ENCODE measurements at places on chromosomes 13 and 19.

DNA sequence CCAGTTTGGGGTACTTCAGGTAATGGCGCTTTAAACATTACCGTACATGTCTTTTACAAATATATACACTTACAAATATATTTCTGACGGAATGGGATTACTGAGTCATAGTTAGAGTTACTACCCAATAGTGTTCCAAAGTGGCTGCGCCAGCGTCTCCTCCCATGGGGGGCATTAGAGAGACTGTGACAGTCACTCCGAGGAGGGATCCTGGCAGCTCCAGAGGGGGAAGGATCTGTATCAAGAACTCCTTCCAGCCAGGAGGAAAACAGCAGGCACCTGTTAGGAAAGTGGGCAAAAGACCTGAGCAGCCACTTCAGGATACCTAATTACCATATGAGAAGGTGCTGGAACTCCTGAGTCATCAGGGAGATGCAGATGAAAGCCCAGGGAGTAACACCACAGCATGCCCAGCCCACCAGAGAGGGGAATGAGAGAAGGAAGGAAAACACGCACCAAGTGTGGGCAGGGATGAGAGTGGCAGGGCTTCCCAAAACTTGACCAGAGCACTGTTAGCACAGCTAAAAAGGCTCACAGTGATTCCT, 52.9 kb downstream of the SLC7A9 start:
- no peak for DNase-seq

DNA sequence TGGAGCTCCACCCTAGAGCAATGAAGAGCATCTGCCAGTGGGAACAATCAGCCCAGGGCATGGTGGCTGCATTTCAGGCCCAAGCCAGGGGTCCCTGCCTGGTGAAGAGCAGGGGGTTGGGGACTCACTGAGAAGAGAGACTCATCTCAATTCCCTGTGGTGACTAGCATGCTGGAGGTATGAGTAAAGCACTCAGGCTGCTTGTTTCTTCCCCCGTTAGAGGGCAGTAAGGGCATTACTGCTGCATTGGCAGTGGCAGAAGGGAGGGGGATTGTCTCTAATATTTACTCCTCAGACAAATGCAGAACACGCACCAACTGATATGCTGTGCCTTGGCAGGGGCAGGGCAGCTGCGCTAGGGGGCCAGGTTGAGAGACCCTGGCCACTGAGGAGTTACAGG, 329.1 kb downstream of the SLITRK5 start:
- no peak for DNase-seq

GRCh38 chr13:35793823-35794222, 317.3 kb upstream of the MAB21L1 start:
- no peak for DNase-seq

DNA sequence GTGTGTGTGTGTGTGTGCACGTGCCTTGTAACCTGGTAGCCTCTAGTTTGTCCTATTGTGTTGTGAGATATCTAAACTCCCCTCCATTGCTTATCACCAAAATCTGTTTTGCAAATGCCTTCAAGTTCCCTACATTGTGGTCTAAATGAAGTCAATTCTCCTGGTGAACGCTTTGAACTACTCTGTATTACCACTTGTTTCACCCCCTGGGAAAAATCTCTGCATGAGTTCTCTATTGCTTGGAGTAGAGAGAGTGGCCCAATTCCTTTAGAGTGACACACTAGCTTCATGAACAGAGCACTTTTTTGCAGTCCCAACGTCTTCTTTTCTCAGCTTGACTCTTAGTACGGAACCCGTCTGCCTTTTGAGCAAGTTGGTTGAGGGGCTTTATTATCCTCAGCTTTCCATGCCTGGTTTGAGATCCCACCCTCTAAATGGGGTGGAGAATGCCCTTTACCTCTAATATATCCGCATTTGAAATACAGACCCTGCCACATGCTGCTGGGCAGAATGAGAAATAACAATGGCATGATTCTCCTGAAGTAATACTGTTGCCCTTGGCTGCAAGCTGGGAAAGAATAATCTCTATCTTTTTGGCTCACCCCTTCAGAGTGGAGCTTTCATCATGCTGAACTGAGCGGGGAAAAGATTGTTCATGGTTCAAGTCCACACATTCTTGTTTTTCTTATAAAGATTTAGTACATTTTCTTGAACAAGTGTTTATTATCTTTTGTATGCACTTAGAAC, 2545.3 kb downstream of the PCDH9 start:
- DNase-seq = no peak

- DNase-seq = no peak
Observed at GRCh38 chr13:28357247-28357825, 137.6 kb downstream of the FLT1 start.

DNA sequence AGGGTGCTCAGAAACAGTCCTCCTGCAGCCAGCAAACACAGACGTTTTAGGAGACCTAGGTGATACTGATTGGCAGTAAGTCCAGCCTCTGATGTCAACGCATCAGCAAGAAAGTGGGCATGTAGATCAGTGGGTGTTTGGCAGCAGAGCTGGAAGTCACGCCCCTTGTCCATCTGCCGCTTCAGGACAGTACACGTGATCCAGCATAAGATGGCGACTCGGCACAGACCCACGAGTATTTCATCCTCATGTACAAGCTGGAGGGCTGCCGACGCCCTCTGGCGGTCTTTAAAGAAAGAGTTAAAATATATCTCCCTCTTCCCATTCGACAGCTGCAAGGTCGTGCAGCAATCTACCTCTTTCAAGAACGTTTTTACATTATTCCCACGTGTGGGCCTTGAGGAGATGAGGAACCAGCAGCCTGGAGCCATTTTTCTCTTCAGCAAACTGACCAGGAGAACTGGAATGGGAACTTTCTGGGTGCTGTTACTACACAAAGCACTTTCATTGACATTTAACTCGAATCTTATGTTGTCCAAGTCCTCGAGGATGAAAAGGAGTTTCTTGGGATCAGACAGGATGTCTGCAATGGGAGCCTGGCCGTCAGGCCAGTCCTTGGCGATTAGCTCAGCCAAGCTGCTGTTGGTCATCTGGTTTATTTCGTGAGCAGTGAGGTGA, 22.3 kb downstream of the NLRP11 start:
- DNase-seq = no peak

GRCh38 chr13:90091611-90092010, 1255.9 kb upstream of the MIR17HG start:
- no peak for DNase-seq

DNA sequence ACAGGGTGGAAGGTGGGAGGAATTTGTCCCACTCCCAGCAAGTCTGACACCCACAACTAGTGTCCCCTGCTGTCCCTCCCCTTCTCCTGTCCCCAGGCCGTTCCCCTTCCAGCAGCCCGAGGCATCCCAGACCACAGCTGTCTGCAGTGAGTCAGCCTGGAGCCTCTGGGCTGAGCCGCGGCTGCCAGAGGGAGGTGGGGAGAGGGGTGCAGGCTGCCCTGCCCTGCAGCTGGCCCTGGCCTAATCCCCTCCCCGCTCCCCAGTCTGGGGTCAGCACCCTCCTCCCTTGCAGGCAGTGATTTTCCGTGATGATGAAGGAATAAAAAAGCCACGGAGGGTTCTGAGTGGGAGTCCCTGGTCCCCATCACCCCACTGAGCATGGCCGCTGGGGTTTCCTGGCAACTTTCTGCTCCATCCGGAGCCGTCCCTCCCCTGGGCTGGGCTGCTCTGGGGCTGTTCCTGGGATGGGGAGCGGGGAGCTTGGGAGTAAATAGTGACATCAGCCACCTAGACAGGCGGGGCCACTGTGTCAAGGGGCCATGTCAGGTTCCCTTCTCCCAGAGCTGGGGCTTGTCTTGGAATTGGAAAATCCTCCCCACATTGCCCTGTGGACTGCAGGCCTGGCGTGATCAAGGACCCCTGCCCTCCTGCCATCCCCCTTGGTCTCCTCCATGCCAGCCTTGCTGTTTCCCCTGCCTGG, 16.8 kb downstream of the SPC24 start:
- no peak for DNase-seq

All from C1 segment of cervical spinal cord (tissue), 14 donors.